ENCODE measurements at places on chromosomes 7 and 10.

GRCh38 chr10:33327751-33328150 is 6.7 kb downstream of the NRP1 start:
- DNase-seq: no peak

GRCh38 chr10:34710391-34710751 is 104.7 kb downstream of the PARD3 start:
- DNase-seq: no peak

GRCh38 chr10:14826076-14826829 is 11.6 kb downstream of the CDNF start:
- DNase-seq: no peak

GRCh38 chr10:68463365-68464093 is 8.2 kb downstream of the DNA2 start:
- no peak for DNase-seq

DNA sequence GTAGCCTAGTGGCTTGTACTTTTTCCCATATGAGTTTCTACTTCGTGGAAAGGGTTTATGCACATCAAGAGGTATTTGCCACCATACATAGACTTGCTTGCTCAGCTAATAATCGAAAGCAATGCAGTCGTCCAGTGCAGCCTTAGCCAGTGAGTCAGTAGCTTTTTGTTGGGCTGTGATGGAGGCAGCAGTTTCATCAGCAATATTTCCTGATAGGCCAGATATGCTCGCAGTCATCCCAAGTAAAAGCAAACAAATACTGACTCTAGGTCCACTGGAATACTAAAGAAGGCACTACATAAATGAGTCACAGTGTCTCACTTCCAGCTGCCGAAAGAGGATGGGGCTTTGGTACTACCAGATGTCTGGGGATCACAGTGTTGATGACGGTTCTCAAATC is 2.1 kb upstream of the BNIP3 start:
- no peak for DNase-seq

- no peak for DNase-seq
Observed at GRCh38 chr10:83253011-83253671, 886.2 kb upstream of the GHITM start.

DNA sequence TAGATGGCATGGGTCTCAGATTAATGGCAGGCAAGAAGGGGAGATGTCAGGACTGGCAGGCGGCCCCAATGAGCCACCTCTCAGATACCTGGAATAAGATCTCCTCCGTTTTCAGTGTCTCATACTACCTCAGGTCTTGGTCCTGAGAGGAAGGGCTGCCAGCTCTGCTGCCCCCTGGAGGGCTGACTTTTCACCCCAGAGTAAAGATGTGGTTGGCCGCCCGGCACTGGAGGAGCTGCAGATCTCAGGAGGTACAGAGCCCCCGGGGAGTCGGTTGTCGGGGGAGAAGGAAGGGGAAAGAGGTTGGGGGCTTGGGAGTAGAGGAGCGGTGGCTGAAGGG is 642 bp upstream of the COL13A1 start:
- DNase-seq: peak; percentile 17

DNA sequence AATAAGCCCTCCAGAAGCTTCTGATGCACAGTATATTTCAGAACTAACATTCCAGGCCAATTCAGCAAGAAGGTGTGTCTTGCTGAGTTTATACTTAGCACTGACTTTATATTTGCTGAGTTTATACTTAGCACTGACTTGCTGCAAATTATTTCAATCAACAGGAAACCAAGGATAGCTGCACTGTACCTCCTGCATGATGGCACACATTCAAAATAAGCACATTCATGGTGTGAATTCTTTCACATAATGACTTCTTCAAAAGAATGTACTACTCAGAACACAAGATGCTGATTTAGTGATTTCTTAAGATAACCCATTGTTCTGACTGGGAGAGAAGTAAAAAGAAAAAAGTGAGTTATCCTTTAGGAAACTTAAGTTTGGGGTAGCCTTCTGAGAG is 52.0 kb downstream of the JAZF1 start:
- DNase-seq: no peak

- DNase-seq: no peak
Observed at GRCh38 chr7:150431839-150432658, 18.4 kb upstream of the GIMAP8 start.

DNA sequence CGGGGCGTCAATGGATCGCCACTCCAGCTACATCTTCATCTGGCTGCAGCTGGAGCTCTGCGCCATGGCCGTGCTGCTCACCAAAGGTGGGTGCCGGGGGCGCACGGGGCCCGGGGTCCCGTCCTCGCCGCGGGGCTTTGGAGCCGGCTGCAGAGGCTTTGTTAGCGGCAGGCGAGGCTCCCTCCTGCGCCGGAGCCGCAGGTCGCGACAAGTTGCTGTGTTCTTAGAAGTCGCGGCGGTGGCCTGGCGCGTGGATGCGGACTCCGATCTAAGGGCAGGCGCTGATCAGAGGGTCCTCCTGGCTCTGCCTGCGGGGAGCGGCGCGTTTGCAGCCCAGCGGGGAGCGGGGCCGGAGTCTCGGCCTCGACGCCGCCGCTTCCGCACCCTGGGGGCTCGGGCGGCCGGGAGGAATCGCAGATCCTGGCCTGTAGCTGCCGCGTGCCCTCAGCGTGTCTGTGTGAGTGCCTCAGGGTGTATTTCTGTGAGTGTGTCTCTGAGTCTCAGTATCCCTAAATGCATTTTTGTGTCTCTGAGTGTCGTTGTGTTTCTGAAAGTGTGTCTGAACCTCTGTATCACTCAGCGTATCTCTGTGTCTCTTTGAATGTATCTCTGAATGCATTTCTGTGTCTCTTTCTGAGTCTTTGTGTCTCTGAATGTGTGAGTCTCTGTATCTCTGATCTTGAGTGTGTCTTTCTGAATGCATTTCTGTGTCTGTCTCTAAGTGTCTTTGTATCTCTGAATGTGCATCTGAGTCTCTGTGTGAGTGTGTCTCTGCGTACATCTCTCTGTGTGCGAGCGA is 766 bp downstream of the BAMBI start:
- DNase-seq: peak; percentile 29

DNA sequence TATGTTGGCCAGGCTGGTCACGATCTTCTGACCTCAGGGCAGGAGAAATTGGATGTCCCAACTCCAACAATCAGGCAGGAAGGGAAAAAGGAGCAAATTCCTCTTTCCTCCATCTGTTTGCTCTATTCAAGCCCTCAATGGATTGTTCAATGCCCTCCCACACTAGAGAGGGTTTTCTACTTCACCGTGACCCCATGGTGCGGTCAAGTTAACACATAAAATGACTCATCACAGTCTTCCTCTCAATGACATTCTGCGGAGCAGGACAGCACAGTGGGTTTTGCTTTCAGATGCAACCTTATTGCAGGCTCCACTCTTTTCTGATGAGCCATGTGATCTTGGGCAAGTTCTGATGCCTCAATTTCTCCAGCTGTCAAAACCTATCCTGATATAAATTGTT is 364.9 kb downstream of the ANKRD30A start:
- DNase-seq: no peak

GRCh38 chr10:115977855-115978254 is 295.2 kb downstream of the GFRA1 start:
- no peak for DNase-seq

- peak; percentile 2 for DNase-seq
Observed at GRCh38 chr10:130138479-130138866, 2.3 kb downstream of the GLRX3 start.

GRCh38 chr10:94133239-94133638 is 139.5 kb downstream of the PLCE1 start:
- DNase-seq: no peak

Measured in stimulated activated CD4-positive, alpha-beta T cell treated with anti-CD3 and anti-CD28 coated beads, Interleukin-12 subunit alpha, Interleukin-12 subunit beta, amount 100 ng/mL, for 4 hours (primary cell).